LNCaP clone FGC (cell line): ENCODE measurements at places on chromosomes 11 and 22.

DNA sequence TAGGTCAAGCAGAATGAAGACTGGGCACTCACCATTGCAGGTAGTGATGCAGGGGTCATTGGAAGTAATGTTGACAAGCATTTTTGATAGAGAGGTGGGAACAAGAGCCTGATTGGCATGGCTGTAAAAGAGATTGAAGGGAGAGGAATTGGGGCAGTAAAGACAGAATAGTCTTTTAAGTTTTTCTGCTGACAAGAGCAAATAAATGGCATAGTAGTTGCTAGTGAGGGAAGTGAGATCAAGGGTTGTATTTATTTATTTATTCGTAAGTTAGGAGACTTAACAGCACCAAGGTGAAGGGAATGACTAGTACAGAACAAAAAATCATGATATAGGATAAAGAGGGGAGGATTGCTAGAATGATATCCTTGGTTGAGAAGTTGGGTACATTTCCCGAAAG, 11.0 kb downstream of the SYT9 start:
- no peak for DNase-seq

- no peak for DNase-seq
Measured at GRCh38 chr11:128680906-128681305, 13.0 kb upstream of the FLI1 start.

DNA sequence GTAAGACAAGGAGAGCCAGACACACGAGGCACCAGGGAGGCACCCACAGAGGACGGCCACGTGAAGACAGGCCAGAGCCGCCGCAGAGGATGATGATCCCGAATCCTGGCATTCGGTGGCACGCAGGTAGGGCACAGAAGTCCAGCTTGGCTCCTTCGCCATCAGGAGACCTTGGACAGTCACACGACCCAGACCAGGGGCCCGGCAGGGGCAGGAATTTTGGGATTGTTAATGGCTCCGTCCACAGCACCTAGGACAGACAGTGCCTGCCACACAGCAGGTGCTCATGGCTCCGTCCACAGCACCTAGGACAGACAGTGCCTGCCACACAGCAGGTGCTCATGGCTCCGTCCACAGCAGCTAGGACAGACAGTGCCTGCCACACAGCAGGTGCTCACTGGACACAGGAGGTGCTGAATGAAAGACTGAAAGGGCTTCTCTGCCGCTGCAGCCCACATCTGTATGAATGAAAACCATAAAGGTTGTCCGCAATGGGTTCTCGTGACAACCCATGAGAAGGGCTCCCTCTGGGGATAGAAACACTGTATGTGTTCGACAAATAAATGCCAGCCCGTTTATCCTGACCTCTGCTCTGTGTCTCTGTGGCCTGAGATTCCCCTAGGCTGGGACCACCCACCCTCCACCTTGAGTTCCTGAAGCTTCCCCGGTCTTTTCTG, 341.6 kb downstream of the CTTN start:
- DNase-seq, result no peak

DNA sequence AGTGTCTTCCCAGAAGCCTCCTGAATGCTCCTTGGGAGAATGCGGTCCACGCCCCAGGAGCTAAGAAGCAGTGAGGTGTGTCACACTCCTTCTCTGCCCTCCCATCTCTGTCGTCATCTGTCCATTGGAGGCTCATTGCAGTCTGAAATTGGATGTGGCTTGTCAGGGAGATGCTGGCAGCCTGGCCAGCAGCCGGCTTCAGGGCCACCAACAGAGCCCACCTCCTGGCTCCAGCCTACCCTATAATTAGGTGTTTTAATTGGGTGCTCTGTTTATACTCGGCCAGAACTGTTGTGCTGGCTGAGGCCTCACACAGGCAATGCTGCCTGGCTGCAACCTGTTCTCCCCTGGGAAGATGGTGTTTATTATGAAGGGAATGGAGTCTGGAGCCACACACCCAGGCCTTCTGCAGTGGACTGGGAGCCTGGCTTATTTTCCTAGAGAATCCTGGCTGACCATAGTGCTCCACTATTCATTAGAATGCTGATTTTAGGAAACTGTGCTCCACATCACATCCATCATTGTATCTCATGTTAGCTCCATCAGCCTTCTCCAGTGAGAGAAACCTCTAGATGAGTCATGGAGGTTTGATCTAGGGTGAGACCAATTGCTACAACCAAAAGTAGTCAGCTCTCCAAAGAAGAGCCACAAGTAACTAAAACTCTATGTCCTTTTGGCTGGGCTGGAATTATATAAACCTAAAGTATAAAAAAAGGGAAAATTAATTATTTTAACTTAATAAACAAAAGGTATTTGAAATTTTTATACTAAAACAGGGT, 86.8 kb upstream of the CRTAM start:
- no peak for DNase-seq

GRCh38 chr11:115244296-115244695, 259.9 kb downstream of the CADM1 start:
- DNase-seq, result no peak

DNA sequence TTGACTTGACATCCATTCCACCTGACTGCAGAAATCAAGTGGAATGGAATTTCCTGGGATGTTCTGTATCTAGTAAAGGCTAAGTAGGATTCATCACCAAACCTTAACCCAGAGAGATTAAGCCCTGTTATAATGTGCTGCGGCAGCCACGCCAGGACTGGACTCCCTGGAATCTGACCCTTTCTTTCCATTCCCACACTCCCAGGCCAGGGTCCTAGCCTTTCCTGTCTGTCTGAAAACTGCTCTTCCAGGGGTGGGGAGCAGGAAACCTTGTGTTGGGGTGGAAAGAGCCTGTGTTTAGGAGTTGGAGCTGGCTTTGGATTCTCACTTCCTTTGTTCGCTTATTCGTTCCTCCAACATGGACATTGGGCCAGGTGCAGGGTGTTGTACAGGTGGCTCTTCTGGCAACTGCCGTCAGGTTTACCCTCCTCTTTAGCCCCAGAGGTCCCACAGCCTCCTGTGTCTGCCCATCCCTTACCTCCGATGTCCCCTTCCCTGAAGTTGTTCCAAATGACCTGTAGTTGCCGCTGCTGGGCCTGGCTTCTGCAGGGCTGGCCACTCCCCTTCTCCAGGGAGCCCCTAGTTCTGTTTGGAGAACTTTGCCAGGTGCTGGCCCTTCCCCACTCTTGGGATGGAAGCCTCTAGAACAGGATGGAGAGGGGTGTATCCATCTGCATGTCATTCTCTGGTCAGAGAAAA, 20.5 kb upstream of the PARVB start:
- DNase-seq, result no peak

- DNase-seq, result no peak
Measured at GRCh38 chr22:24430431-24431308, 3.3 kb downstream of the ADORA2A start.

- peak; percentile 87 for DNase-seq
Measured at GRCh38 chr11:34654483-34655334, 33.8 kb downstream of the EHF start.

DNA sequence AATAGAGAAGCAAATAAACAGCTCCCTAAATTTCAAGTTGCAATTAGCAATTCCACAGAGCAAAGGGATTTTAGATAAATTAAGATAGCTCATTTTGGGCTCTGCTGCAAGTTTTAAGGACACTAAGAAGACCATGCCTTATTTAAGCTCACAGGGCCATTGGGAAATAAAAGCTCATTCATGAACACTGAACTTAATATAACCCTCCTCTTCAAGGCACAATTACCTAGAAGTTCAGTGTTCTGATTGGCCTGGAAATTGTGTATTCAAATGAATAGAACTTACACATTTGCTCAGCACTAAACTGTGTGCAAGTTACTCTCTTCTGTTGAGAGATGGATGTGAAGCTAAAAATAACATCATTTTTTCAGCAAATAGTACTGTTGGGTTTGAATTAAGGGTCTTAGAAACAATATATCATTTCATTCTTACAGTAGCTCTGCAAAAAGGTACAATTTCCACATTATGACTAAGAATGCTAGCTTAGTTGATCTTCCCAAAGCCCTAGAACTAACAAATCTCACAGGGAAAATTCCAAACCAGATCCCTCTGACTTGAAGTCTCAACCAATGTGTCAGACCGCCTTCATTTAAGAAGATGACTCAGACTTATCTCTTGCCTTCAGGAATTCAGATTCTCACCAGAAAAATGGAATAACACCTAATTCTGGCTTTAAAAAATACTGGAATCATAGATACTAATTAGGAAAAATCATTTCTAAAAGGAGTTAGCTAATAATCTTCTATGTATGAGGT, 87.4 kb upstream of the LRRC55 start:
- DNase-seq, result no peak

DNA sequence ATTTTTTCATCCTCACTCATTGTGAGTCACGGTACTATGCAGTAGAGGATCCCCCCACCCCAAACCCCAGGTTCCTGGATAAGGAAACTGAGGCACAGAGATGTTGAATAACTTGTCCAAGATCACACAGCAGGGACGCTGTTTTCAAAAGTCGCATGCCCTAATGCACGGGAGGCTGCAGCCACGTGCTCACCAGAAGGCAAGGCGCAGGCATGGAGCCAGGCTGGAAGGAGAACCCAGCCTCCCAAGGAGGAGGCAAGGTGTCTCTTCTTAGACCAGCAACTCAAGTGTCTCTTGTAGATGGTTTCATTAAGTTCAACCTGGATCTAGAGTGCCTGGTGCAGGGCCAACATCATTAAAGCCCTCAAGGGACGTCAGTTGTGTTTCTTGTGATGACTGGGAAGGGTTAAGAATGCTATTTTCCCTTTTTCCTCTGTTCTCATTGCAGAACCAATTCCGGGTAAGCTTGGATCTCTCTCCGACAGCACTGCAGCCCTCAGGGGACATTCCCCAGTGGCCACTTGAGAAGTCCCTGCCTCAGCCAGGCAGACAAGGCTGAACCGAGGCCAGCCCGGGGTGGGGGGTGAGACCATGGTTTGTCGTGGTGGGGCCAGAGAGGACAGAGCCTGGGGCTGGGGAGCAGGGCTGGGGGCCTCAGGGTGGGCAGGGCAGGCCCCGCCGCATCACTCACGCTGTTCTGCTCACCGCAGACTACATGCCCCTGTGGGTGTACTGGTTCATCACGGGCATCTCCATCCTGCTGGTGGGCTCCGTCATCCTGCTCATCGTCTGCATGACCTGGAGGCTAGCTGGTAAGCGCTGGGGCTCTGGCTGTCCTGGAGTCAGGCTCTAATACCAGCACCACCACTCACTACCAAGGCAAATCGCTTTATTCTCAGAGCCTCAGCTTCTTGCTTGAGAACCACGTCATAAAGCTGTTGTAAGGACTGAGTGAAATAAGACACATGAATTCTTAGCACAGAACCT, 15.7 kb downstream of the TMEM121B start:
- no peak for DNase-seq

GRCh38 chr22:37765498-37765897, 42.2 kb upstream of the GCAT start:
- no peak for DNase-seq

DNA sequence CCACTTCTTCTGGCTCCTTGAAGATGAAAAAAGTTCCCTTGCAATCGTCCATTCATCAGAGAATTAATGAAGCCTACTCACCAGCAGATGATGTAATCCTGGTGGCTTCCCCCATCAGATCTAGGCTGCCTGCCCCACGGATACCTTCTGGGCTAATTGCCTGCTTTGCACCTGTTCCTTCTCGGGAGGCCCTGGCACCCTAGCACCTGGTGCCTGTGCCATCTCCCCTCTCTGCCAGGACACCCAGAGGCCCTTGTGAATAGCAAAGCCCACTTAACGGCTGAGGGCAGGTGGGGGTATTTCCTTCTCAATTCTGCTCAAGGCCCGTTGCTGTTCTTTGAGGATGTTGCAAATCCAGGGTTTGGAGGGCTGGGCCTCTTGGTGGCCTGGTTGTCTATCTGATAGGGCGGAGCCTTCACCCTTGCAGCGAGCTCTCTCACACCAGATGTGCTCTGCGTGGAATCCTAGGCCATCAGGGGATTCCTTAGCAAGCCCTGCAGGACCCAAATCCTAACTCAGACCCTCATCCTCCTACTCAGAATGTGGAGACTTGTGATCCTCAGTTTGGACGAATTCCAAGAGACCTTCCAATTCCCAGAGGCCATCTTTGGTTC, at the start of gene LMO2:
LMO2 (minus strand) TSS at position 363 of the 614 bp plus-strand sequence. CDS start 22,360 bp downstream, outside the sequence.
- no peak for DNase-seq

GRCh38 chr11:1549338-1550330, 22.4 kb downstream of the DUSP8 start:
- DNase-seq, result no peak

DNA sequence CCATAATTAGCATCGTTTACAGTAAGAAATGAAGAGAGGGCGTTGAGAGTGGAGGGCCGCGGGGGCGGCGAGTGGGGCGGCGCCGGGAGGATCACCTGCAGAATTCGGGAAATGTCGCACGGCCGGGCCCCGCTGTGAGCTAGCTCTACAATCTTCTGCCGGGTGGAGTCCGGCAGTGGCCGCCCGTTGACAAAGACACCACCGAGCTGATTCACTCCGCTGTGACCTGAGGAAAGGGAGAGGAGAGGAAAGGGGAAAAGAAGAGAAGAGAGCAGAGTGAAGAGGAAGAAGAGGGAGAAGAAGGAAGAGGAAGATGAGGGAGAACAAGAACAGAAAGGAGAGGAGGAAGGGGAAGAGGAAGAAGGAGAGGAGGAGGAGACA, 8.5 kb downstream of the PAX6 start:
- no peak for DNase-seq

DNA sequence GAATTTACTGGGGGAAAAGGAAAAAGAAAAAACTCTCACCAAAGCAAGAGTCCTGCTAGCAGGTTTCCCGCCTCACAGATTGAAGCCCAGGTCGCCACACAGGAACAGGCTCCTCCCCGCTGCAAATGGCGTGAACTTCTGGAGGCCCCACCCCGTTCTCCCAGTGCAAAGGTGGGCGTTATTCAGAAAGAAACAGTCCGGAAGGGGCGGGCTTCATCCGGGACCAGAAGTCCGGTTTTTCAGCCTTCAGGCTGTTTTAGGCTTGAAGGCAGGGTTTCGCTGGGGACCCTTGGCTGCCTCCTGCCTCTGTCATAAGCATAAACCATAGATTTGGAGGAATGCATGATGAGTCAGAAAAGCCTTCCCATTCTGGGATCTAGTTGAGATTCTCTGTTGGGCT, 148.3 kb upstream of the POU2AF2 start:
- no peak for DNase-seq

GRCh38 chr22:39967996-39968972, 8.1 kb downstream of the TMA7B start:
- DNase-seq, result peak; percentile 46

GRCh38 chr11:95605271-95605940, 184.2 kb downstream of the FAM76B start:
- no peak for DNase-seq

- DNase-seq, result no peak
Measured at GRCh38 chr11:69060806-69061712, 12.3 kb downstream of the TPCN2 start.

DNA sequence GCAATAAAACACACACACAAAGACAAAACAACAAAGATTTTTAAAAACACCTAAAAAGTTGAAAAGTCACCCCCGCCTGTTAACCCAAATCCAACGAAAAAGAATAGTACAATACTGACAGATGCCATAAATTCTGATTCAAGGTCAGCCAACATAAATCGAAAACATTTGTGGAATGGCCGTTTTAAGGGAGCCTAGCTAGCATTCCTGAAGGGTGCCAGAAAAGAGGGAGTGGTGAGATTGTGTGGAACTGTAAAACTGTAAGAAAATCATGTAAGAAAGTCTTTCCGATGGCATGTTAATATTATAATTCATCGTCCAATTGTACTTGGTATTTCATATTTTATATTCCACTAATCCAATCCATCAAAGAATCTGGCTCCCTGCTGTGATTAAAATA, 75.1 kb downstream of the RAB38 start:
- no peak for DNase-seq

- DNase-seq, result no peak
Measured at GRCh38 chr11:8907116-8907515, 3.9 kb upstream of the AKIP1 start.

GRCh38 chr11:114821621-114822412, 143.5 kb downstream of the NXPE2 start:
- DNase-seq, result no peak
